ENCODE measurements at places on chromosomes 7 and 10. TPM values are rescaled to one million over a fixed set of nuclear protein-coding genes. Genes with fewer than 3 reads are reported as not detected.

The PTER gene
- 17.8 TPM for total RNA-seq

The HERC4 gene
- 69.2 TPM for total RNA-seq

The PLA2G12B gene
- not detected for total RNA-seq

The NKX2-3 gene
- not detected for total RNA-seq

The SFTPA1 gene
- total RNA-seq: not detected

The NEUROD6 gene
- total RNA-seq: not detected

The NEUROG3 gene
- total RNA-seq: not detected

The GPER1 gene
- total RNA-seq: not detected

The PDE1C gene
- total RNA-seq: not detected

The PDE6C gene
- not detected for total RNA-seq

The MDFIC gene
- 65.1 TPM for total RNA-seq

The RHOBTB1 gene
- total RNA-seq: 1.8 TPM

The HOXA7 gene
- not detected for total RNA-seq

The C10orf88 gene
- 9.2 TPM for total RNA-seq

The GRID2IP gene
- 0.15 TPM for total RNA-seq

The PILRA gene
- 13.2 TPM for total RNA-seq

The MOGAT3 gene
- not detected for total RNA-seq

The ZMIZ1 gene
- 34.8 TPM for total RNA-seq

The CDH23 gene
- 5.6 TPM for total RNA-seq

The WDR37 gene
- 31.6 TPM for total RNA-seq

The DRGX gene
- total RNA-seq: not detected

The SLC13A1 gene
- not detected for total RNA-seq

The FGL2 gene
- 8.1 TPM for total RNA-seq

The TRDMT1 gene
- 12.2 TPM for total RNA-seq

The NAT16 gene
- total RNA-seq: not detected

The GTF2I gene
- 125 TPM for total RNA-seq

The TWIST1 gene
- 0.39 TPM for total RNA-seq

The FZD8 gene
- total RNA-seq: 0.12 TPM

The CLCN1 gene
- total RNA-seq: not detected

The SEC31B gene
- total RNA-seq: 73.3 TPM

The SPOCK2 gene
- 683 TPM for total RNA-seq

The AKR1D1 gene
- total RNA-seq: not detected

The PTPN20 gene
- not detected for total RNA-seq

The TMEM229A gene
- not detected for total RNA-seq

The LRRD1 gene
- total RNA-seq: 0.44 TPM

The BEND7 gene
- total RNA-seq: 0.35 TPM

The SLC25A40 gene
- total RNA-seq: 24.2 TPM

The NRBF2 gene
- 24.4 TPM for total RNA-seq

The SFMBT2 gene
- total RNA-seq: 21.2 TPM

The BICC1 gene
- 0.20 TPM for total RNA-seq

The DUS4L gene
- total RNA-seq: 6.9 TPM

The TAS2R41 gene
- total RNA-seq: 0.59 TPM

The TMEM236 gene
- total RNA-seq: 0.10 TPM

The NRCAM gene
- not detected for total RNA-seq

The SHTN1 gene
- total RNA-seq: 2.4 TPM

The SLC26A5 gene
- not detected for total RNA-seq

The CHPF2 gene
- total RNA-seq: 38.8 TPM

The LIPK gene
- total RNA-seq: not detected

The PPP1R3A gene
- not detected for total RNA-seq

The TIAL1 gene
- 205 TPM for total RNA-seq

The TMEM196 gene
- not detected for total RNA-seq

The ZPBP gene
- total RNA-seq: not detected

The RSPH10B2 gene
- total RNA-seq: 0.39 TPM

The SPDYE2B gene
- total RNA-seq: not detected

The CYP26C1 gene
- total RNA-seq: not detected

The CUBN gene
- 4.7 TPM for total RNA-seq

The ATOH7 gene
- not detected for total RNA-seq

The PRR15 gene
- total RNA-seq: not detected
